ENCODE measurements at places on chromosomes 7 and 10.
A peak's percentile ranks its signal among the peaks of the same experiment; 100 is the strongest.

GRCh38 chr10:94673614-94674321 is 9.8 kb upstream of the CYP2C18 start:
- DNase-seq: no peak

- no peak for DNase-seq
Observed at GRCh38 chr7:119007236-119007635, 782.7 kb downstream of the ANKRD7 start.

DNA sequence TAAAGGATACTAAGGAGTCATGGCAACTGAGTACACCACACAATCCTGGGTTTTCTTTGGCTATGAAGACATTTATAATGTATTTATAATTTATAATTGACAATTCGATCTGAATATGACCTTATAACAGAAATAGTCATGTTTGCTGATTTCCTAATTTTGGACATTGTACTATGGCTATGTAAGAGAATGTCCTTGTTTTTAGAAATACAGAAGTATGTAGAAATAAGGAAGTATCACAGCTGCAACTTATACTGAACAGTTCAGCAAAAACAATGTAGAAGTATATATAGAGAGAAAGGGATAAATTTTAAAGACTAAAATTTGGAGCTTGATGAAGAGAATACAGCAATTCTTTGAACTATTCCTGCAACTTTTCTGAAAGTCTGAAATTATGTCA is 32.6 kb downstream of the PRLHR start:
- DNase-seq: no peak

DNA sequence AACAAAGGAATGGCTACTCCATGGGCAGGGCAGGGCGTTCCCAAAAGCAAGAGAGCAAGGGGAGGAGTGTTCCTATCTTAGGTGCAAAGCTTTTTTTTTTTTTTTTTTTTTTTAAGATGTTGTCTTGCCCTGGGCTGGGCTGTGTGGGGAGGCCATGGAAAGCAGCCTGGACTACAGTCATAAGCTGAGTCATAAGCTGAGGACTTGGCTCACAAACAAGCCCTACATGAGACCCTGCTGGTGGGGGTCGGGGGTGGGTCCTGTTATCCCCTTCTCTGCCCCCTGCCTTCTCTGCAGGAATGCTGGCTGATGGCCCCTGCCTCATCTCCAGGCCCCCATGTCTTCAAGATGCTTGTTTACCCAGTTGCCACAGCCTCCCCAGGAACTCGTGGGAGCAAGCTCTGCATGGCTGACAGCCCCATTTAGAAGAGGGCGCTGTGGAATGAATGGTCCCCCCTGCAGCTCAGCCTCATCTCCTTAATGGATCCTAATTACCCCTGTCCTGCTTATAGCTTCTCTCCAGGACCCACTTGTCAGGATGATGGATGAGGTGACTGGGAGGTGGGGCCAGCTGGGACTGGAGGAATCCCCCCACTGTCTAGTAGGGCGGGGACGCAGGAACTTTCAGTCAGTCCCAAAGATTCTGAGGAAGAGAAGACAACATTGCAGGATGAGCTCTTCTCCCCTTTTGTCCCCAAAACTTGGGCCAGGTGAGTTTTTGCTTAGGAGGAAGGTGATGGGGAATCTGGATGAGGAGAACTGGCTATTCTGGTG is 340.8 kb upstream of the PODXL start:
- no peak for DNase-seq

- DNase-seq: no peak
Observed at GRCh38 chr10:126336801-126337200, 51.5 kb downstream of the ADAM12 start.

DNA sequence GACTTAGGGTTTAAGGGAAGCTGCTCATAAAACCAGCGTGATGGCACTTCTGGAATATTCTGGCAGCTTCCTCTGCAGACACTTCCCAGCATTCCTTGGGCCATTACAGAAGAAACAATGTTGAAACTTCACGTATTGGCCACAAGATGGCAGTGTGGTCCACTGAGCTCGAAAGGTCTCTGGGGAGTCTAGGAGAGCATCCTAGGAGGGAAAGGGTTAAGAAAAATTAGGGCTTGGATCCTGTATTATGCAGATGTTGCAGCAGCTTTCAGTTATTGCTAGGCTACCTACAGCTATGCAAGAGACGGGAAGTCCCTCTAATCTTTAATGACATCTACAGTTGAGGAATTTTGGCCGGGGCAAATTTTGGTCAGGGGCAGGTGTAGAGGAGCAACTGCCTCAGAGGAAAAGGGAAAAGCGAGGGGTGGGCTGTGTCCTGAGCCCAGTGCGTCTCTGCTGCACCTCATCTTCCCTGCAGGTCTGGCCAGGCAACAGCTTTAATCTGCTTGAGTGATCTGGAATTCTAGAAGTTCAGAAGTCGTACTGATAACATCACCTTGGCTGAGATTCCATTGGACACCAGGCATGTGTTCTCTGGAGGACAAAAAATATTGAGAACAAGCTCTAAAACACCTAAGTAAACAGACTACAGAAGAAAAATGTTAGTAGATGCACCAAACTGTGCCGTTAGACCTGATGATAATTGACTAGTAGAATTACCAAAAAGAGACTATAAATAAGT is 220.8 kb upstream of the PRSS58 start:
- DNase-seq: peak; percentile 74

GRCh38 chr7:133436014-133436428 is 183.1 kb downstream of the EXOC4 start:
- no peak for DNase-seq

DNA sequence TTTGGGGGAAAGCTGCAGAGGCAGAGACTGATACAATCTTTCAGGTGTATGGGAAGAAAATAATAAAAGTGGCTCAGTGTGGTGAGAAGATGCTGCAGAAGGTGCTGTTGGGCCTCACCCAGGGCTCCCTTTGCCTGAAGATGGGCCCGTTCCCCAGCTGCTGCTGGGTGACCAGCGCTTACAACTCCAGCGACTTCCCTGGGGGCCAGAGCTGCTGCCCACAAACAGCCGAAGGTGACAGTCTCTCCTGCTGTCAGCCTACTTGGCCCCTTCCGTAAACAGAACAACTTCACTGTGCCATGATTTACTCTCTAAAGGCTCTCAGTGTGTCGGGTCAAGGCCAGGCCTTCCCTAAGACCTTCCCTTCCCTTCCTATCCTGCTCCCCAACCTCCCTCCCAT is 93.6 kb upstream of the PCBD1 start:
- DNase-seq: no peak

DNA sequence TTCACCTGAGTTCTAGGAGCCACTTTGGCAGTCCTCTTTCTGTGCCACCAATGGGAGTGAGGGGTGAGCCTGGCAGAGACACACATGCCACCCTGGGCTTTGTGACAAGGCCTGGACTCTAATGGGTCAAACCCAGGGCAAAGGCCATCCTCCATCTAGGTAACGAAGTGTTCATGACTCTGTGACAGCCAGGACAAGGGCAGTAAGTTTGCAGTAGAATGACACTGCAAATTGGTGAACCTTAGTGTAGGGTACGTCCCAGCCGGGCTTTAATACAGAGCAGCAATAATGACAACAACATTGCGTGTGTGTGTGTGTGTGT is 43.3 kb downstream of the PAPSS2 start:
- no peak for DNase-seq

GRCh38 chr10:59560990-59561389 is 148.7 kb downstream of the SLC16A9 start:
- no peak for DNase-seq

DNA sequence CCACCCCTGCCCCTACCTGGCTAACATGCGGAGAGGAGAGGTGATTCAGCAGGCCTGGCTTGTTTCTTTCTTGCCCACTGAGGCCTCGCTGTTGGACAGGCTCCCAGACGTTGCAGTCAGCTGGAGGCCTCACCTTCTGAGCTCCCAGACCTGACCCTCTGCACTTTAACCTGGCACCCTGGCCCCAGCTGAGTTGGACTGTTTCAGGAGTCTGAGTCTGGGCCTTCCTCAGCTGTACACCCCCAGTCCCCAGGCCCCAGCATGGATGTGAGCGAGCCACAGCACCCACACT is 35.0 kb downstream of the UNC5B start:
- no peak for DNase-seq

DNA sequence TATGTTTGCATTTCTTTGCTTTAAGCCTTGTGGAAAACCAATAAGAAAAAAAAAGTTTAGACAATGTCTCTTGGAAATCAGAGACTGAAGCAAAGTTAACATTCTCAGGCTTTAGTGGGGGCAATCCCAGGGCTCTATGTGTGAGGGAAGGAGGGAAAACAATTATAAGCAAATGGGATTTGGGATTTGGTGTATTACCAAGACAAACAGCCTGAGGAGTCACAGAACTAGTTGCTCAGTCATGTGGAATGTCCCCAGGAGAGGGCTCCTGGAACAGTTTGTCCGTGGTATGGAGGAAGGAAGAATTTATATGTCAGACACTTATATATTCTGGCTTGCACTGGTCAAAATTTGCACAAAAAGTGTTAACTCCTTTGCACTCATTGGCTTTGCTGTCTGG is 562.9 kb upstream of the TPK1 start:
- DNase-seq: no peak

DNA sequence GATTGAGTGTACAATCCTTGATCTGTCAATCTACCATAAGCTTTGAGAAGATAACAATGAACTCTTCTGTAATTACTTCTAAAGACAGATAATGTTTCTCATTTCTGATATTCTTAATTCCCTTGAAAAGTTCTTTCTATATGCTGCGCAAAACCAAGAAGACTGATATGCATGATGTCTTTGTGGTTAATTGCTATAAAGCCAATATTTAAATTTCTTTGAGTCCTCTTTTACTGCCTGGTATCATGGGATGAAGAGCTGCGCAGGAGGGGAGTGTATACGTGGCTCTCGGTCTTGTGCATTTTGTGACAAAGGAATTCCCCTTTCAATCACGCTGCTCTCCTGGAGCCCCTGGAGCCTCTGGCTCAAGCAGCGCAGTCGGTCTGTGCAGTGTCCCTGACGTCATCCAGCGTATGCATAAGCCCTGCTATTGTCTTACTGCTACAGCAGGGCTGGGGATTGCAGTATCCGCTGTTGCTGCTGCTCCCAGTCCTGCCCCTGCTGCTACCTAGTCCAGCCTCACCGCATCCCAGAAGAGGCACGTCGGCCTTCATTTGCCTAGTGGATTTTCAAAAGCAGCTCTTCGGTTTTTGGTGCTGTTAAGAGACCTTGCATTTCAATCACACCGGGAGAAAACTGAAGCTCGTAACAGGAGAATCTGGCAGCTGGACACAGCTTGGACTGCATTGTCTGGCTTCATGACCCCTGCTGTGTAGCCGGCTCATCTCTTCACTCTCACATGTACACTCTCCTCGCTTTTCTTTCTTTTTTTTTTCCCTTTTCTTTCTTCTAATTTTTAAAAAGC is 66.7 kb downstream of the ST7 start:
- DNase-seq: peak; percentile 95

GRCh38 chr10:37789590-37789989 is 67.8 kb downstream of the ZNF248 start:
- no peak for DNase-seq

DNA sequence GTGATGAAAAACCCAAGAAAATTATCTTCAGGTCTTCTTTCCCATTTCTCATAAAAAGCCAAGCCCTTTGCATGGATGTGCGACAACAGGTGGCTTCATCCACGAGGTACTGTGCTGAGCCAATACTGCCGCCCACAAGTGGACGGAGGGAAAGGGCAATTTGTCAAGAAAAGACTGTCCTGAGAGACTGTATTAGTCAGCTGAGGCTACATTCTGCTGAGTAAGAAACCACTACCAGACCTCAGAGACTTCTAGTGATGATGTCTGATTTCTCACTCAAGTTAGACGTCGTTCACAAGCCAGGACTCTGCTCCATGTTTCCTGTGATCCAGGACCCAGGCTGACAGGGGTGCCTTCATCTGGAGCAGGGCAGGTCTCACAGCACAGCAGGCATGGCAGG is 171.5 kb upstream of the CDCA7L start:
- no peak for DNase-seq

- no peak for DNase-seq
Observed at GRCh38 chr10:110783509-110784107, 88.1 kb upstream of the PDCD4 start.

DNA sequence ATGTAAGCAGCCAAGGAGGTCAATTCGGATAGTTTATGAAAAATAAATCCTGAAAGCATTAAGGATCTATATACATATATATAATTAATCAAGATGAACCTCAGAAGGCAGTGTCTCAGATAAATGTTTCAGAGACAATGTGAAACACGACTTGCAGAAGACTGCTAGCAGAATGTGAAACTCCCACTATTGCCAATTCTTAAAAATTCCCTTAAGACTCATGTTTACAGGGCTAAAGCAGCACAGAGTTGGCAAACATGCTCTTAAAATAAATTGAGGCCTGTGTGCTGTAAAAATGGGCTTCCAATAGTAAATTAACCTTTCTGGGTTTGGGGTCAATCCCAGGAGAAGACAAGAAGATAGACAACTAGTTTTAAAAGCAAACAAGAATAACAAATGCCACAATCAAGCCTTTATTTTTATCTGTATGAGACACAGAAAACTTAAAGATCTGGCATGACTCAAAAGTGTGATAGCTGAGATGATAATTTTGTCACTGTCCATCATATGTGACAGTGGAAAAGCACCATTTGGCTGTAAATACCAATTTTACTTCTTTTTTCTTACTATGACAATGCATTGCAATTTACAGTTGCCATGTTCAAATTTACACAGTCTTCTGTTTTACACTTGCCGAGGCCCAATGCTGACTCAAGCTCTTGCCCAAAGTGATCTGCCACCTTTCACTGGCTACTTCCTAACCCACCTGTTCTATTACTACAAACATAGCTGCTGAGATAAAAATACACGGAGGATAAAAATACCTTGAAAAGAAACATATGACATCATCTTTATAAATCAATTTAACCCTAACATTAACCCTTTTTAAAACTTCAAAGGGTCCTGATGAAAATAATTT is 78.6 kb downstream of the CHCHD3 start:
- DNase-seq: no peak

- DNase-seq: no peak
Observed at GRCh38 chr7:1694611-1695511, 24.8 kb downstream of the ELFN1 start.

DNA sequence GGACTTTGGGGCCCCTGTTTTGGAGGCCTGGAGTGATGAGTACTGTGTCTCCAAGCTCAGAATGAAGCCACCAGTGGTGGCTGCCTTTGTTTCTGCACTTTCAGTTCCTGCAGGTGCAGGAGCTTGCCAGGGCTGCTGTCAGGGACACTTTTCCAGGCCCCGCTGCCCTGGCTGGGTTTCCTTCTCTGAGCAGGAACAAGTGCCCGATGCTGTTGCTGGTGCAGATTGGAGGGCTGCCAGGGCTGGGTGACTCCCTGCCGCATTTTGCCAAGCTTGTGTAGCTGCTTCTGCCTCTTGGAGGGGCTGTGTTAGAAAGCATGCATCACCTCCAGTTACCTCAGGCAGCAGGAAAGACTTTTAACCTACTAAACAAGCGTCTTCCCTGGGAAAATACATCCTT is 211.1 kb downstream of the MGMT start:
- DNase-seq: peak; percentile 4

GRCh38 chr7:24656608-24657007 is 83.4 kb downstream of the PALS2 start:
- DNase-seq: no peak

DNA sequence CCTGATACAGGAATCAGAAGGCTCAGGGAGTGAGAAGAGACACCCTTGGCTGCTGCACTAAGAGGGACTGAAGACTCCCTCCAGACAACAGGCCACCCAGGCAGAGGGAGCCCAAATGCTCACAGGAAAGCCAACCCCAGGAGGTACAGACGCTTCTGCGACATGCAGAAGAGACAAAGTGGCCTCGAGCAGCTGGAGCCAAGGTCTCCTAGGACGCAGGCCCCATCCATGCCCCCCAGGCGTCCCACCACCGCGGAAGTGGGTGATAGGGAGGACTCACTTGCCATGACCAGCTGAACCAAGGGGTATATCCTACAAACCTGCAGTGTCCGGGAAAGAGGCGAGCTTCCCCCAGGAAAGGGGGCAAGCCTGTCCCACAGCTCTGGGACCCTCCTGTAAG is 56.9 kb downstream of the CTBP2 start:
- no peak for DNase-seq

GRCh38 chr7:141356161-141356560 is 195.0 kb upstream of the AGK start:
- no peak for DNase-seq

Measured in pons (tissue), 1 donor.